Esophagus squamous epithelium (tissue), 5 donors: ENCODE measurements at places on chromosomes 7 and 10.

- no peak for DNase-seq
Measured at GRCh38 chr10:62919776-62920175, 103.6 kb upstream of the EGR2 start.

DNA sequence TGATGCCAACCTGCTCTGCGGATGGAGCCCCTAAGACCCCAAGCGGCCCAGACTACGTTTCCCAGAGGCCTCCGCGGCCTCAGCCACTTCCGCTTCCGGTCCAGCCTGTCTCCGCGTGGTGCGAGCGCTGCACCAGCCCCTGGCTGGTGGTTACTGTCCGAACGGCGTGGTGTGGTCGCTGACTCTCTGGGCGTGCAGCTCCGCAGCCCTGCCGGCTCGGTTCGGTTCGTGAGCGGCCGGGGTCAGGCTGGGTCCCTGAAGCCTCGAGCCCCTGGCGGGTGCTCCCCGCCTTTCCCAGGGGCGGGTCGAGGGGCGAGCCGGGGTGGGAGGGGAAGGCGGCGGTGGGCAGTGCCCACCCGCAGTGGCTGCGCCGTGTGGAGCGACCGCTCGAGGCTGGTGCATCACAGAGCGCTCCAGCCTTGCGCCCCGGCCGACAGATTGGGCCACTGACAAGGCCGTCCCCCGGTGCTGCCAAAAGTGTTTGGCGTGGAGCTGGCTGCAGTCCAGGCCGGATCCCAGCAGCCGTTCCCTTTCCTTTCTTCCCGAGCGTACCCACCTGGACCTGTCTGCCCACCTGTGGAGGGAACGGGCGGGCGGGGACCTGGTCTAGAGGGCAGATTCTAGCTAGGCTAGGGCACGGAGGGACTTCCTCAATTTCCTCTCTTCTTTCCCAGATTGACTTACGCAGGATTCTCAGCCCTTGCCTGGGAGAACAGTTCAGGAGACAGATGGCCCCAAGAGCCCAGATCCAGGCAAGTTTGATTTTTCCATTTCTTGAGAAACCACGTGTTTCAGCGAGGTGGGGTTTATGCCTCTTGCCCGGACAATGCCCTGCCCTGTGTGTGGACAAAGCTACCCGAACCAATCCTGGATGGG, at the start of gene ZNF485:
ZNF485 (plus strand) TSS at position 116 of the 876 bp plus-strand sequence; CDS start at position 729, 613 bp downstream.
- DNase-seq: peak; percentile 7

GRCh38 chr7:52799817-52800216, 235.6 kb upstream of the POM121L12 start:
- DNase-seq: no peak

- DNase-seq: no peak
Measured at GRCh38 chr10:3106928-3107425, 39.6 kb downstream of the PFKP start.

DNA sequence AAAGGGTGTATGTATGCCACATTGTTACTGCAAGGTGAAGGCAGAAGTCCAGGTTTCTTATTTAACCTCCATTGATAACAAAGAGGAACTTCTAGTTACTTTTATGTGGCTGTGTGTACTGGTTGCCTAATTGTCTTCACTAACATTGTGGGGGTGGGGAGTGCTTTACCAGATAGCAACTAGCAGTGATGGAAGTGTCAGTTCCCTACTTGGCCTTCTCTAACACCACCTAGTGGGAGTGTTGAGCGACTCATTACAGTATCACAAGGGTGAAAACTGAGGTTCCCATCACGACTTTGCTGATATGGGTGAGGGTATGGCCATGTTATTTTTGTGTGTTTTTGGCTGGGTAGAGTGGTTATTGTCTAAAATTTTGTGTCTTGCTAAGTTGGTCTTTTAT, 274.4 kb downstream of the THSD7A start:
- no peak for DNase-seq

DNA sequence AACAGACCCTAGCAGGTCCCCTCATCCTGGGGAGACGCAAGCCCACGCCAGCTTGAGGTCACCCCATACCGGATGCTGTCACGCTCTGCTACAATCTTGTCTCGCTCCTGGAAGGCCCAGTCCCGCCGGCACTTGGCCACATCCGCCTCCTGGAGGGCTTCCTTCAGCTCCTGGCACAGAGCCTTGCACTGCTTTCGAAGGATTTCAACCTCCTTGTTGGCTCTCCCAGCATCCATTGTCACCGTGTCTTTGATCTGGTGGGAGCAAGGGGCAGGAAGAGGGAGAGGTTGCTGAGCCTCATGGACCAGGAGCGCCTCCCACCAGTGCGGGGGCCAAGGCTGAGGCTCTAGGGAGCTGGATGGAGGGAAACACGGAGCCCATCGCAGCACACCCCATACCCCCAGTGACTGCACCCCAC, 90.9 kb downstream of the DLG5 start:
- no peak for DNase-seq

GRCh38 chr10:48946891-48947500, 7.4 kb upstream of the LRRC18 start:
- no peak for DNase-seq

- DNase-seq: no peak
Measured at GRCh38 chr10:17616403-17617030, 657 bp downstream of the HACD1 start.

GRCh38 chr10:43322769-43323168, 48.7 kb upstream of the FXYD4 start:
- DNase-seq: peak; percentile 21

DNA sequence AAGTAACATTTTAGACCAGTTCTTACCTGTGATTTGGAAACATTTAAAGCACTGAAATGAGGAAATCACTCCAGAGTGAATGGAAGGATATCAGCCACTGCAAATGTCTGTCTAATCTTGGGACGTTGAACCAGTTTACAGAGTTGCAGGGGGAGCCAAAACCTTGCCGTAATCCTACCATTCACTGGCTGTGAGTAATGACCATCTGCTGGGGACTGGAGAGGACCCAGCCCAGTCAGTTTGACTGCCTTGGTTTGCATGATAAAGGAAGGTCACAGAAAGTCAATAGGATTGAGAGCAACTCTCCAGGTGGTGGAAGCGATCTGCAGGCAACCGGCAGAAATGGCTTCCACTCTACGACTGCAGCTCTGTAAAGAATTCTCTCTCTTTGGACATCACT, 167.2 kb downstream of the AKR1D1 start:
- DNase-seq: no peak

GRCh38 chr7:18960725-18961124, 156.7 kb downstream of the TWIST1 start:
- no peak for DNase-seq

DNA sequence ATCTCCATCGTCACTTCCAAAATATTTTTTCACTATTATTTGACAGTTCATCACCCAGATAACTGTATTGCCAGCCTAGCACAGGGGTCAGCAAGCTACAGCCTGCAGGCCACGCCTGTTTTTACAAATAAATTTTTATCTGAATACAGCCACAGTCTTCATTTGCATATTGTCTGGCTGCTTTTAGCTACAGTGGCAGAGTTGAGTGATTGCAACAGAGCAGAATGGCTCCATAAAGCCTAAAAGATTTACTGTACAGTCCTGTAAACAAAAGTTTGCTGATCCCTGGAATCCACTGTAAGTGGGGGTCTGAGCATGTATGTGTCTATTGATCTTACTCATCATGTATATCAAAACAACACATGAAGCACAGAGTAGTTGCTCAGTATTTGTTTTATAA, 45.9 kb upstream of the GNAI1 start:
- no peak for DNase-seq

DNA sequence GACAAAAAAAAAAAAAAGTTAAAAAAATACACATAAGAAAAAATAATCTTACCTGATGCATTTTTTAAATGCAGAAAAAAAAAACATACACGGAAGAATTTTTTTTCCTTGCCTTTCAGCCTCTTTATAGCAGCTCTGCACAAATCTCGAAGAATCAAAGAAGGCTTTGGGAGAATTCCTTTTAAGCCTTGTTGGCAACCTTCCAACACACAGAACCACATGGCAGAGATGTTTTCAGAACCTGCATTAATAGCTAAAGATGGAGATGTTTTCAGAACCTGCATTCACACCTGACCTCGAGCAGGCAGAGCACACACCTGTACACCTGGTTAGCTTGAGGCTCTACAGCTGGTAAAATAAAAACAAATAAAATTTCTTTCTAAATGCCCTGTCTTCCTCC, 65.6 kb downstream of the DOCK4 start:
- no peak for DNase-seq

GRCh38 chr7:132123773-132124172, 452.5 kb downstream of the PLXNA4 start:
- no peak for DNase-seq

DNA sequence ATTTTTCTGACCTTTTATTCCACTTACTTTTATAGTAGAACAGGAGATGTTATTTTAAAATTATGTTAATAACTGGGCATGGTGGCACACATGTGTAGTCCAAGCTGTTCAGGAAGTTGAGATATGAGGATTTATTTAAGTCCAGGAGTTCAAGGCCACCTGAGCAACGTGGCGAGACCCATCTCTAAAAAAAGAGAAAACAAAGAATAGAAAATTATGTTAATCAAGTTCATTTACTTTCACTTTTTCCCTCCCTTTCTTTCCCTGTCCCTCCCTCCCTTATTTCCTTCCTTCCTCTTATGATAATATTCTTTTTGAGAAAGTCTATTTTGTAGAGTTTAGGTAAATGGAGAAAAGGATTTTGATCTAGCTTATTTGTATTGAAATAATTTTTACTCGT, 48.9 kb upstream of the HELLS start:
- no peak for DNase-seq

DNA sequence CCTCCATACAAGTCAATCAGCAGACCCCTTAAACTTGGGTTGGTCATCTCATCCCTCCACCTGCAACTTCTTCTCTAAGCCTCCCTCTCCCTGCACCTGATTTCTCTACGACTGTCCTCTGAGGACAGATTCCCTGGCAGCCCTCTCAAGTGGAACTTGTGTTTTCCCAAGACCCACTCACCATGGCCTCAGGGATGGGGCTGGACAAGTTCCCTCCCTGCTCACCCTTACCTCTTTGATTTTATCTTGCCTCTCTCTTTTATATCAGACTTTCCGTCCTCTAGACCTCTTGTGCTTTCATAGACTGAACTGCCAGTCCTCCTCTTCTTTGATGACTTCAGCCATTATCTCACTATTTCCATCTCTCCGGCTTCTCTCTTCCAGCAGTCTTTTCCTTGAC, 46.2 kb upstream of the ARL4A start:
- no peak for DNase-seq

GRCh38 chr7:43535810-43536585, 46.9 kb upstream of the STK17A start:
- DNase-seq: no peak

DNA sequence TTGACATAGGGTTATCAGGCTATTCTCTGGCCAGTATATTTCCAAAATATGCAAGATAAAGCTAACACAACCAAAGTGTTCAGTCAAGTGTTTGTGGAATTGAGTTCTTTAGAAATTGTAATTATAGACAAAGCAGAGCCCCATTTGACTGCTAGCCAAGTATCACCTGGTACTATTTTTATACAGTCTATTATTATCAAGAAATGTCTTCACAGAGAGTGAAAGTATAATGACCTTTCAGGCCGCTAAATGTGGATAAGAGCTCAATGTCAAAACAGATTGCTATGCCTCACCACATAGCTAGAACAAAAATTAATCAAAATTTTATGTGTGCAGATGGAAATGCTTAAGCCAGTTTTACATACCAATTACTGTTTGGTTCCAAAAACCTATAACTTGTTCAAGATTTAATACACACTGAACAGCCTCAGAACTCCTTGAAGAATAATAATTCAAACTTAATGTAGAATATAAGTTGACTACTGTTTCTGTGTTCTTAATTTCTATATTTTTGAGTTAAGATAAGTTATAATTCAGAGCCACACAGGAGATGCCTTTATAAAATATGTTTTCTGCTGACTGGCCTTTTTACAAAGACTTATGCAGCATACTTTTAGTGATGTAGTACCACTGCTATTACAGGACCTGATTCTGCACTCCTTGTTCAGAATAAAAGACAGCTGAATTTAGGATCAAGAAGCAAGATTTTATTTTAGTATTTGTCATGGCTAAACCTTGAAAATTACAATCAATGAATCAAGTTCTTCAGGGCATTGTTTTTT, 31.0 kb downstream of the PRPS1L1 start:
- DNase-seq: no peak
